ENCODE measurements at places on chromosomes 6 and 20.

DNA sequence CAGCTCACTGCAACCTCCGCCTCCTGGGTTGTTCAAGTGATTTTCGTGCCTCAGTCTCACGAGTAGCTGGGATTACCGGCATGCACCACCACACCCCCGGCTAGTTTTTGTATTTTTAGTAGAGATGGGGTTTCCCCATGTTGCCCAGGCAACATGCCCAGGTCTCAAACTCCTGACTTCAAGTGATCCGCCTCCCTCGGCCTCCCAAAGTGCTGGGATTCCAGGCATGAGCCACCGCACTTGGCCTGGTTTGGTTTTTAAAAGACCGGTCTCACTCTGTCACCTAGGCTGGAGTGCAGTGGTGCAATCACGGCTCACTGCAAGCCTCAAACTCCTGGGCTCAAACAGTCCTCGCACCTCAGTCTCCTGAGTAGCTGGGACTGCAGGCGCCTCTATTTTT lies 40.1 kb downstream of the VSTM2L start:
- DNase-seq = no peak

DNA sequence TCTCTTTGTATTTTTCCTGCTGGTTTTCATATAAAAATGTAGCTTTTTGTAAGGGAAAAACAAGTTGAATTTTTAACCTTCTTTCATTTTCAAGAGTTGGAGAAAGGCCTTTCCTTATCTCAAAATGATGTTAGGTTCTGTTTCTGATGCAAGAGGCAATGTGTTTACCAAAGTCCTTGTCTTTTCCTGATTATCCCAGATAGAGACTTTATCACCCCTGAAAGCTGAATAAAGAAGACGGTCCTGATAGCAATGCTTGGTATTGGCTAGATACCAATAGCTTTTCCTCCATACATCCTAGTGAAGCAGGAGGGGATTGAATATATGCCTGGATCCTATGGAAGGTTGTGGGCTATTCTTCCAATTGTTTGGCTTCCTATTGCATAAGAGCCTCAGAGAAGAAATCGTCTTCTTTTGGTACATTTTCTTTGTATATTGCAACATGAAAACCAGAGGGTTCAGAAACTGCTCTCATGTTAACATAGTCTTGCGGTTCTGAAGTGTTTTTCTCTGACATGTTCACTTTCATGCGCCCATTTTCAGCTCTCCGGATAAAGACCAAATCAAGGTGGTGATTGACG lies 5.5 kb downstream of the PNLDC1 start:
- no peak for DNase-seq

GRCh38 chr6:163127587-163127986 lies 286.9 kb upstream of the QKI start:
- no peak for DNase-seq

DNA sequence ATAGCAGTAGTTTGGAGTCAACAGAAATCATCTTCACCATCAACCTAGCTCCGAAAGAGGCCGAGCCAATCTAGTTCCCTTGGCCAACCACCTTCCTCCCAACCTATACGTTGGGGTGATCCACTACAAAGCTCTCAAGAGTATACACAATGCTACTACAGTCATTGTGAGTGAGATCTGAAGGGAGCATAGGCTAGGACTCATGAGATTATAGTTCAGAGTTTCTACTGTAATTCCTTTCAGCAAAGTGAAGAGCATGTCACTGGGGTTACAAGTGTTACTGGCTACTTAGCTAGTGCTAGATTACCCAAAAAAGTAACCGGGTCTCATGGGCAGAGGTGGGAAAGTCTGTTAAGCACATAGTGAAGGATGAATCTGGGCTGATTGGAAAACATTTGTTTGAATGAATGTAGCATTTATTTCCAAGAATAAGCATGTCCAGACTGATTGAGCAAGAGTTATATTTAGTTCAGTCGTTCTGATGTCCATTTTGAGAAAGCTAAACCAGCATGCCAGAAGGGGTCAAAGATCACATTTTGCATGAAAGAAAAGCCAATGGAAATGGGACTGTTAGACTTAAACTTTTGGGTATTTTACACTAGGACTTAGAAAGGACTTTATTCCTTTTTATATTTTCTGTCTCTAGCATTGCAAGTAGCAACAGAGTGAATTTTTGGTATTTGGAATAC lies 10.5 kb upstream of the ESR1 start:
- no peak for DNase-seq

DNA sequence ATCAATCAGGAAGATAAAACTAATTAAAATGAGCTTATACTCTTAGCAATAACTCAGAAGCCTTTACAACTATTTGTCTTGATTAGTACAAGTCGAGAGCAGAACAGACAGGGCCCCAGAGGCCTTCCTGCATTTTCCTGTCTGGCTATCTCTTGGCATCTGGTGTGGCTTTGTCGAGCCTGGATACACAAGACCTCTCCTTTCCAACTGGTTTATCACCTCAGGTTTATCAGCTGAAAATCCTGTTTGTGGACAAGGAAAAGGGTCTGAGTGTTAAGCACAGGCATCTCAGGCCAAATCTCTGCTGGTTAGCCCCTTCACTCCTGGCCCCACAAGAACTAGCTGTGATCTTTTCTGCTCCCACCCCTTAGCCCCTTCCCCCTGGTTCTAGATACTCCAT lies 32.6 kb downstream of the BAK1 start:
- DNase-seq = no peak

- no peak for DNase-seq
These were observed 132.7 kb upstream of the EYA4 start for GRCh38 chr6:133108419-133108818.

DNA sequence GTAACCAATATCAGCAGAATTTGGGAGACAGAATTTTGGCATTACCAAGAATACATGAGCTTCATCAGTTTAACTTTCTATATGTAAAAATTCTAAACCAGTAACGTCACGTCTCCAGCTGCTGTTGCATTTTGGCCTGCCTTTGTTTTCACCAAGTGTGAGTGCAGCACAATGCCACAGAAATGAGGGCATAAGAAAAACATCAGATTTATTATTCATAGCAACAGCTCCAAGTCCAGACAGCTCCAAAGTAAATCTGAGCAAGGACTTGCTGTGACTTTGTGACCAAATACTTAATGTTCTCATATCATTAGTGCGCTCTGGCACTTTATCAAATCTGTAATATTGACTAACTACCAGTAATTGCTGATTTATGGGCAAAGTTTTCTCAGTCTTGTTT lies 11.0 kb upstream of the FBXL4 start:
- no peak for DNase-seq

GRCh38 chr20:61765871-61766654 lies 299.6 kb downstream of the TAF4 start:
- DNase-seq = no peak

GRCh38 chr6:318243-318890 lies 26.1 kb downstream of the DUSP22 start:
- no peak for DNase-seq

GRCh38 chr6:51792273-51793030 lies 295.0 kb downstream of the PKHD1 start:
- DNase-seq = no peak

- no peak for DNase-seq
These were observed 19.7 kb upstream of the HTR1B start for GRCh38 chr6:77482981-77483380.

GRCh38 chr6:44301106-44301505 lies 12.0 kb downstream of the AARS2 start:
- DNase-seq = no peak

- DNase-seq = no peak
These were observed 3.0 kb upstream of the ABCF1 start for GRCh38 chr6:30568245-30568644.

DNA sequence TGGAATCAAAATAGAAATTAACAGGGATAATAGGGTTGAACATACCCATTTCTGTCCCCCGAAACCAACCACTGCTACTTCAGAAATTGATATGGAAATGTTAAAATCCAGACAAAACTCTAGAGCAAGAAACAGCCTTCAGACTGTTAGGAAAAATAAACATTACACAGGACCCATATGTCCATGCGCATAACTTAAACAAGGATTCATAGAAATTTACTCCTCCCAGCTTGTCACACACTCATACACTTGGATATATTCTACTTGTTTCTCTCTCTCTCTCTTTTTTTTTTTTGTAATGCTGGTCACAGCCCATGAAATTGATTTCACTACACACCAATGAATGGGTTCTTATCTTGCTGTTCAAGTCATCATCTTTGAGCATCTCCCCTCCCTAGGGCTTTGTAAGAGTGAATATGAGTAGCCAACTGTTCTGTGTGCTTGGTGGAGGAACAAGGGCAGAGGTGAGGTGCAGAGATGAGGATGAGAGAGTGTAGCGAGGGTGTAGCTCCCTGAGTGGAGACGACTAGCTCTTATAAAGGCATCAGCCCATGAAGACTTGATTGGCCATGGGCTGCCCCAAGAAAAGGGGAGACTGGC lies 61.8 kb upstream of the MLN start:
- DNase-seq = no peak

DNA sequence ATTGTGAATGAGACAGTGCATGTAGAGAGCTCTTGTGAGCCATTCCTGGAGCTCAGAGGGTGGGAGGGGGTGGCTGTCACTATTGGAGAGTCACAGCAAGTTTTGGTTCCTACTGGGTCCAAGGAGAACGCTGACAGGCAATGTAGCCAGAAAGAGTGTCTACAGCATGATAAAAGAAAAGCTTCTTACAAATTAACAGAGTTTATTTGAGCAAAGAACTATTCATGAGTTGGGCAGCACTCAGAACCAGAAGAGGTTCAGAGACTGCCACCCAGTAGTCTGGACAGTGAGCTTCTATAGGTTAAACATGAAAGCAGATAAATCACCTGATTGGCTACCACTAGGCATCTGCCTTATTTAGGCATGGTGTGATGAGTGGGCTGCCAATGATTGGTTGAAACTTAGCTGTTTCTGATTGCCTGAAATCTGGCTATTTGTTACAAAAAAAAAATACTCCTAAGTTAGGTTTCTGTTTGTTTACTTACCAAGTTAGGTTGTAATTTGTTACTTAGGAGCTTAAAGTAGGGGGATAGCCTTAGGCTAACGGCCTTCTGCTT lies 473.4 kb downstream of the PREX1 start:
- no peak for DNase-seq

DNA sequence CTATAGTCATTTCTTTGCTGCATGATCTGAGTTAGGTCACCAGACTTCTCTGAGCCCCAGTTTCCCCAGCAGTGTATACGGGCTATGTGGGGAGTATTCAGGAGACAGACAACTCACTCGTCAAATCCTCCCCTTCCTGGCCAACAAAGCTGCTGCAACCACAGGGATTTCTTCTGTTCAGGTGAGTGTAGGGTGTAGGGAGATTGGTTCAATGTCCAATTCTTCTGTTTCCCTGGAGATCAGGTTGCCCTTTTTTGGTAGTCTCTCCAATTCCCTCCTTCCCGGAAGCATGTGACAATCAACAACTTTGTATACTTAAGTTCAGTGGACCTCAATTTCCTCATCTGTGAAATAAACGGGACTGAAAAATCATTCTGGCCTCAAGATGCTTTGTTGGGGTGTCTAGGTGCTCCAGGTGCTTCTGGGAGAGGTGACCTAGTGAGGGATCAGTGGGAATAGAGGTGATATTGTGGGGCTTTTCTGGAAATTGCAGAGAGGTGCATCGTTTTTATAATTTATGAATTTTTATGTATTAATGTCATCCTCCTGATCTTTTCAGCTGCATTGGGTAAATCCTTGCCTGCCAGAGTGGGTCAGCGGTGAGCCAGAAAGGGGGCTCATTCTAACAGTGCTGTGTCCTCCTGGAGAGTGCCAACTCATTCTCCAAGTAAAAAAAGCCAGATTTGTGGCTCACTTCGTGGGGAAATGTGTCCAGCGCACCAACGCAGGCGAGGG lies 594 bp upstream of the CDKN1A start:
- DNase-seq = no peak

DNA sequence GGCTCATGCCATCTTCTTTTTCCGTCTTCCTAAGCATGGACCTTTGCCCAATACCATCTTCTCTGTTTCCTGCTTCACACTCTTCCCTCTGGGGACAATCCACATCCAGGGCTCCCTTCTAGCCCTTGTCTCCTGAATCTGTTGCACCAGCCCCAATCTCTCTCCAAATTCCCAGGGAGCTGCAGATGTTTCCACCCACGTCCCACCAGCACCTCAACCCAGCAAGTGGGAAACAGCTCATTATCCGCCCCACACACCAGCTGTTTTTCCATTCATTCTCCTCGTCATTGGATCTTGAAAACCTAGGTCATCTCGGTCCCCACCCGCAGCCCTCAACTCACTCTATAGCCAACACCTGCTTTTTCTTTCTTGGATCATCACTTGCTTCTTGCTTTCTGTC lies 185.0 kb upstream of the CDYL start:
- DNase-seq = no peak

DNA sequence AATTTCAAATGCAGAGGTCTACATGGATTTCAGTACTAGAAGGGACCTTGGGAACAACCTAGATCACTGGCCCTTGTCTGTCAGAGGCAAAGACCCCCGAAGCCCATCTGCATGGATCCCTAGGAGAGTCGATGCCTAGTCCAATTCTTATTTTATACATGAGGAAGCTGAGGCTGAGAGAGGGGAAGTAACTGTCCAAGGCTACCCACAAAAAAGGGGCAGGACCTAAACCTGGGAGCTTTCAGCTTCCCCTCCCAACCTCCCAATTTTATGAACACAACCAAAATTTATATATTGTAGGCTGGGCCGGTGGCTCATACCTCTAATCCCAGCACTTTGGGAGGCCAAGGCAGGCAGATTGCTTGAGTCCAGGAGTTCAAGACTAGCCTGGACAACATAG lies 73.2 kb downstream of the TRERF1 start:
- DNase-seq = no peak

DNA sequence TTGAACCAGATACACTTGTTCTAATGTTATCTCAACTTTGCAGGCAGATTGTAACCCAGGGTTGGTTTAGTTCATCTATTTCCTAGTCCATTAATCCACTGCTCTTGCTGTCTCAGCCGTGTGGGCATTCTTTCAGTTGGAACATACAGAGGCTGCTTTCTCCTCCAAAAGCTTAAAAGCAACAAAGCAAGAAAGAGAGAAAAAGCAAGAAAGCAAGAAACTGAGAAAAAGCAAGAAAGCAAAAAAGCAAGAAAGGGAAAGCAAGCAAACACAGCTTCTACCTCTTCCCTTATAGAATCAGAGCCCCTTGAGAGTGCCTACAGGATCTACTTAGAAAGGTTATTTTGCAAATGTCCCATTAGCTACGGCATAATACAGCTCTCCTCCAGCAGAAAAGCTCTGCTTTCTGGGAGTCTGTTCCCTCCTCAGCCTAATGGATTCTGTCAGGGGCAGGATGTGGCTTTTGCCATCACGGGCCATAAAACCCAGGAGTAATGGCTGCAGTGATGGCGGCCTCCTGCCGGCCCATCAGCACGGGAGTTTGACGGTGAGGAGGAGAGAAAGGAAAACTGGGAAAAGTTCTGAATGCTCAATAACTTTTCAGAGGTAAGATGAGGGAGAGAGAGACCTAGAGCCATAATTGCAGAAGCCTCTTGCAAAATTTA lies 156.8 kb upstream of the JARID2 start:
- DNase-seq = no peak

GRCh38 chr6:54191461-54191860 lies 80.2 kb downstream of the MLIP start:
- DNase-seq = no peak

DNA sequence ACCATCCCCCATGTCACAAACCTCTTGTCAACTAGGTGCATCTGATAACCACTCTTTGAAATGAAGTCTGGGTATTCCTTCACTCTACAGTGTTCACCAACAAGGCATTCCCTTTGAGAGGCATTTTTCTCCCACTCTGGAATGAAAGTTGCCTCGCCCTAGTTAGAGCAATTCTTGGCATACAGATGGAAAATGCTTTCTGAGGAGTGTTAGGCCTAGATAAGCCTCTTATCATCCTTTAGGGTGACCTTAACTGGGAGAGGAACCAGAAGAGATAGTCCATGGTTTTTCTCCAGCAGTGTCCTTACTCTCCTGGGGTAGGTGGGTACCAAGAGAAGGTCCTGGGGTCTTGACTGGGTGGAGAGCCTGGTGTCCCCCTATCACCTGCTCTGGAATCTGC lies 14.8 kb downstream of the CLIC5 start:
- no peak for DNase-seq

Measured in omental fat pad (tissue), 4 donors.